ENCODE measurements at places on chromosomes 2 and 18. TPM values are rescaled to one million over a fixed set of nuclear protein-coding genes. Genes with fewer than 3 reads are reported as not detected.

- no peaks in the 10 kb centered on the region for H3K36me3 ChIP-seq
- H3K4me3 ChIP-seq = no peak overlapping the region
- no peaks in the 10 kb centered on the region for H3K27me3 ChIP-seq
- no peak overlapping the region for H3K27ac ChIP-seq
- DNase-seq = no peak
Measured at GRCh38 chr2:203584784-203585183, 49.7 kb upstream of the RAPH1 start.

DNA sequence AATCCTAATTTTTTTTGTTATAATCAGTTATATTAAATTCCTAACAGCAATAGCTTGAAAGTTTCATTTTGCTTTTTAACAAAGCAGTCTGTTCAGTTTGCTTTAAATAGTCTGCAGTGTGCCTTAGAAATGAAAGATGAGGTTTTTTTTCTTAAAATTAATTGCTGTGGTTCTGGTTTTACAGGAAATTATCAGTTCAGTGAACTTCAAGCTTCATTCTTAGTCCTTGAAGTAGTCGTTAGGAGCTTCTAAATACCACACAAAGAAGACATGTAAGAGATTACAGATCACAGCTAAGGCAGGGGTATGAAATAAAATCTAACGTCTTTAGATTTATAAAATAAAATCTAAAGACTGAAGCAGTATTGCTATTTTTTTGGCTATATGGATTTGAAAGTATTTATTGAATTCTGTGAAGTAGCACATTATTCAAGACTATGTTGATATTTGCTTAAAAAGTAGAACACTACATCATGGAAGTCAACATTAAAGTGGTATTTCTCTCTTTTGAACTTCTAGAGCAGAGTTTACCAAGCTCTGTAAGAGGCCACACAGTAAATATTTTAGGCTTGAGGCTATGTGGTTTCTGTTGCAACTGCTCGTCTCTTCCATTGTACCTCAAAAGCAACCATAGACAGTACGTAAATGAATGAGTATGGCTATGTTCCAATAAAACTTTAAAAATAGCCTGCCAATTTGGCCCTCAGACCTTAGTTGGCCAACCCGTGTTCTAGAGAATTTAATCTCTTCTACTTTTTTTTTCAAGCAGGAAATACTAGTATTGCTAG, 81.5 kb upstream of the STON1 start:
- H3K4me3 ChIP-seq = no peak overlapping the region
- no peak overlapping the region for H3K27ac ChIP-seq
- DNase-seq = no peak
- no peaks in the 10 kb centered on the region for H3K27me3 ChIP-seq

SPP2 gene
- polyA plus RNA-seq = not detected

LIMS3 gene
- polyA plus RNA-seq = 0.05 TPM

RAB6C gene
- polyA plus RNA-seq = not detected

RBM43 gene
- polyA plus RNA-seq = 1.9 TPM
